Putamen (tissue), 1 donor: ENCODE measurements at places on chromosomes 4 and X.
A peak's percentile ranks its signal among the peaks of the same experiment; 100 is the strongest.

DNA sequence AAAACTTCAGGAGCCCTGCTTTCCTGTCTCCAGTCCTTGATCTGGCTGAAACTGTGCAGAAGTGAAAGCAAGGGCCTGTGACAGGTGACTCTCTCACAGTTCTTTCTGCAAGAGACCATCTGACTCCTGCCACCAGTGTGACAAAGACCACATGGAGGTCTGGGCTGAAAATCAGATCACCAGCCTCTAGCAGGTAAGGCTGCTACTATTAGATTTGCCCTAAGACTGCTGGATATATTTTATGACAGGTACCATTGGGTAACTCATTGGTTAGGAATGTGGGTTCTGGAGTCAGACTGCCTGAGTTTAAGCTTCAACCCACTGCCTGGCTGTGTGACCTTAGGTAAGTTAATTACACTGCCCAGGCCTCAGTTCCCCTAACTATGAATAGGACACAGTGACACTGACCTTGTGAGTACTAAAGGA is 163.3 kb upstream of the SLC7A11 start:
- no peak for DNase-seq

DNA sequence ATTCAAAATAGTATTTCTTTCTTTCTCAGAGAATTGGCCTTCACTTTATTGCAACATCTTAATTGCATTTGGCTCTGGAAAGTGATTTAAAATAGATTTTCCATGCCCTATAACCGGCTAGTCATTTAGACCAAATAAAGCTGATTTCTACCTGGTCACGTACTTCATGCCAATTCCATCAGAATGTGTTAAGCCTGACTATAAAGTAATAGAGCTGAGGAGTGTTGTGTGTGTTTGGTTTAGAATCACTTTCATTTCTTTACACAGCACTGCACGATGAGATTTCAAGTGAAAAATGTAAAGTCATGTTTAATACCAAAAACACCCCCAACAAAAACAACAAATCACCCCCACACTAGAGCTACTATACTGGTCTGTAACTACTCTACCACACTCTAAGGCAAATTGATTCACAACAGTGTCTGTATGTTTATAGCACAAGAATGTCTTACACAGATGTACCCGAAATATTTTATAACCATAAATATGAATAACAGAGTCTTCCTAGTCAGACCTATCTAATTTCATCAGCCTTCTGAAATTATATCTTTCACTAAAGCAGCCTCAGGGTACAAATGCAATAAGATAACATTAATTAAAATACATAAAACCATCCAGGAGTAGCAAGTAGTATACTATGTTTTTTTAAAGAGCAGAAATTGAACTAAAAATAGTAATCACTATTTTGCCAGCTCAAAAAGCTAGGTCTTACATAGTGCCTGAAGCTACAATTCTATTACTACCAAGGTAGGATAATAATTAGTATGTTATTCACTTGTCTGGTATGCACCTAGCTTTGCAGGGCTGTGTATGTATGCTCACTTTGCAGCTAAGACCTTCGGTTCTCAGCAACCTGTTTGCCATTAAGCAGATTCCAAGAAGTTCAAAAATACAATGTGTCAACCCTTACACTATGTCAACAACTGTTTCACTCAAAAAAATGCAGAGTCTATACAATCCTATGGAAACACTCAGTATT is 28.4 kb downstream of the APBB2 start:
- DNase-seq: no peak

GRCh38 chr4:87985097-87985886 is 9.8 kb downstream of the SPP1 start:
- peak; percentile 86 for DNase-seq

DNA sequence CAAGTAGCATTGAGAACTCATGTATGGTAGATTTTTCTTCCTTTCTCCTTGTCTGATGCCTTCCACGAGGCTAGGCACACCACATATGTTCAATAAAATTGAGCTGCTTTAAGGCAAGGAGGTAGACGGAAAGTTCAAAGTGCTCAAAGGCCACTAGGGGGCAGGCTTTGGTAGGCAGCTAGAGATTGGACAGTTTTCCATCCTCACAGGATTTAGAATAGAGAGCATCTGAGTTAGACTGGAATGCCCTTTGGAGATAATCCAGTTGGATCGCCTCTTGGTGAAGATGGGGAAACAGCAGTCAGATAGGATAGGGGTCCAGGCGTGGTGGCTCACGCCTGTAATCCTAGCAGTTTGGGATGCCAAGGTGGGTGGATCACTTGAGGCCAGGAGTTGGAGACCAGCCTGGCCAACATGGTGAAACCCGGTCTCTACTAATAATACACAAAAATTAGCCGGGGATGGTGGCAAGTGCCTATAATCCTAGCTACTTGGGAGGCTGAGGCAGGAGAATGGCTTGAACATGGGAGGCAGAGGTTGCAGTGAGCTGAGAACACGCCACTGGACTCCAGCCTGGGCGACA is 30.4 kb downstream of the ELF4 start:
- peak; percentile 62 for DNase-seq

DNA sequence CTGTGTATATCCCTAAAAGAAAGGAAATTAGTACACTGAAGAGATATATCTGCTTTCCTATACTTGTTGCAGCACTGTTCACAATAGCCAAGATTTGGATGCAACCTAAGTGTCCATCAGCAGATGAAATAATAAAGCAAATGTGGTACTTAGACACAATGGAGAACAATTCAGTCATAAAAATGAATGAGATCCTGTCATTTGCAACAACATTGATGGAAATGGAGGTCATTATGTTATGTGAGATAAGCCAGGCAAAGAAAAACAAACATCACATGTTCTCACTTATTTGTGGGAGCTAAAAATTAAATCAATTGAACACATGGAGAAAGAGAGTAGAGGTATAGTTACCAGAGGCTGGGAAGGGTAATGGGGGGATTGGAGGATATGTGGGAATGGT is 611.9 kb downstream of the STPG2 start:
- no peak for DNase-seq

DNA sequence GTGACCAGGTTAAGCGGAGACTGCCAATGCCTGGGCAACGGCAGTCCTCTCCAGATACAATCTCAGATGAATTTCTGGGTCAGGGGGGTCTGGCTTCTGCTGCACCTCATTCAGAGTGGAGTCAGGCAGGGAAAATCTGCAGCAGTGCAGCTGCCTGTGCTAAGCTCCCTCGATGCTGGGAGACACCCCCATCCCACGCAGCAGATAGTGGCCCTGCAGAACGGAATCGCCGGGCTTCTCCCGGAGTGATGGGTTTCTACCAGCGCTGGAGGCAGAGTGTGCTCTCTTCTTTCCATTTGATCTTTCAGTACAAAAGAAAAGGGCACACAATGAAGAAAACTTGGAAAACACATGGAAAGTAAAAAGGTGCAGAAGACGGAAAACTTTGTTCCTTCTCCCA is 5.2 kb downstream of the ABLIM2 start:
- no peak for DNase-seq

DNA sequence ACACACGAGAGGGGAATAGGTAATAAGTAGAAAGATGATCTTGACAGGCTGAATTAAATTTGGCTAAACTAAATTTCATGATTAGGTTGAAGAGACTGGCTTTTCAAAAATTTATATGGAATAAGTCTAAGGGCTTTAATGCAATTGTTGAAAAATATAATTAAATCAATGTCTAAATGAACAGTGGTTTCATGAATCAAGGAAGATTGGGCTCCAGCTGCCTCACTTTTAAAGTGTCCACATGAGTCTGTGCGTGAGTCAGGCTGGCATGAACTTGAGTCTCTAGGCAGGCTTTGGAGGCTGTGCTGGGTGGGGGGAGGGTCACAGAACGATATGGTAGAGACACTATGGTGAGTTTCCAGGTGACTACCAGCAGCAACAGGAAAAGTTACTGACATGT is 111.9 kb downstream of the SORBS2 start:
- DNase-seq: no peak

GRCh38 chrX:55342533-55343501 is 78.1 kb upstream of the PAGE3 start:
- peak; percentile 0 for DNase-seq

DNA sequence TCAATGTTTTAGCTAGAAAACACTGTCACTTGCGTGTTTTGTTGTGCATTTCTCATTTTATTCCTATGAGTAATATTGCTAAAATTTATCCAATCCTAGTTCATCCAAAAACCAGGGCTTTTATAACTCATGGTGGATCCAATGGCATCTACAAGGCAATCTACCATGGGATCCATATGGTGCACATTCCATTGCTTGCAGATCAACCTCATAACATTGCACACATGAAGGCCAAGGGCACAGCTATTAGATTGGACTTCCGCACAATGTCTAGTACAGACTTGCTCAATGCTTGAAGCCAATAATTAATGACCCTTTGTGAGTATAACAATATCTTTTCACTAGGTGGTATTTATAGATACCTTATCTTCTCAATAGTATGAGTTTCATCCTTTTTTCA is 57.2 kb upstream of the UGT2B7 start:
- DNase-seq: no peak

DNA sequence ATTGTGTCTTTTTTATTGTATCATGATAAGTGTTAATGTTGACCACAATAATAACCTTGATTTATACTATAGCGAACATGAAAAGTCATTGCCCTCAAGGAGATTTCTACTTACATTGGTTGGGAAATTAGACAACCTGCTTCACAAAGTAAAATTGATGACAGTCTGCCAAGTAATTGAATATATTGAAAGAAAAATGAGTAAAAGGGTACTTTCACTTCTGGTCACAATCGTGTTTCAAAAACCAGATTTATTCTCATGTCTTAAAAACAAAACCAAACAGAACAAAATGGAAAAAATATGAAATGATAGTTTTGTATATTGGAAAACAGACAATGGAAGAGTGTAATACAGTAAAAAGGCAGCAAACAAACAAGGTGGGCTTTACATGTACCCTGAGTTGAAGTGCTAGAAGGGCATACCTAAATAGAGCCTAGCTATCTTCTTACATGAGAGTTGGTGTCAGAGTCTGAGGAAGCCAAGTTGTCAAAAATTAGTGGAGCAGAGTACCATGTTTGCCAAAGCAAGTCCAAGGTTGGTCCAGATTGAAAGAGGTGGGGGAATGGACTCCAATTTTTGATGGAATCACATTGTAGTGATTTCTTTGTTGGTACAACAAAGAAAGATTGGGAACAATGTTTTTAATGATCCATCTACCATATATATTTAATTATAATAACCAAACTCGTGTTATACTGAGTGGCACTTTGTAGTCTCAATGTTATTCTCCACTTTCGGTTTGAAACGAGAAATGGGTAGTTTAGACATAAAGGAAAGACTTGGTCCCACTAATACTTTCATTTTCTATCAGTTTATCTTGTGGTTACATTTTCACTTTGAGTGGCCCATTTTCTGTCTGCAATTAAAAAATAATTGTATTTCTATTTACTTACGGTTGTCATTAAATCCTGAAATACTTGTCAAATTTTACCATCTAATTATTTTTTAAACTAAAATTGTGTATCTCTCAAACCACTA is 775.6 kb downstream of the STIM2 start:
- no peak for DNase-seq
